Activated effector memory CD4-positive, alpha-beta T cell treated with Interleukin-2 at 50 U/mL for 16 hours (primary cell): ENCODE measurements at places on chromosomes 1 and 21.
A peak's percentile ranks its signal among the peaks of the same experiment; 100 is the strongest.

DNA sequence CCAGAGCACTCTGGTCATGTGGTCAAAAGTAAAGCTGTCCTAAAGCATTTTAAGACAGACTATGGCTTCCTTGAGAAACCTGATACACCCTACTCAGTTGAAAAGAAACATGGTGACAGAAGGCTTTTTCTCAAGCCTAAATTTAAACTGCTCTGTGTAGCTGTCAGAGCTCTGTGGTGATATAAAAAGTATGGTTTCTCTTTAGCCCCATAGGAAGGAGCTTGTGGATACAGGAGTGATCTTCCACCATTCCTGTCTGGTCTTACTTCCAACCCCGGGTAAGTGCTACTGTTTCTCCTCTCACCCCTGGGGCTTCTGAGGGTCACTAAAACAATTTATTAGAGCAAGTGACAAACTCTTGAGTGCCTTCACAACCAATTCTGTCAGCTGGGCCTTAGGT lies 8.5 kb downstream of the TP53BP2 start:
- no peak for DNase-seq

- DNase-seq, result no peak
Measured at GRCh38 chr1:223810586-223810985, 35.2 kb downstream of the TP53BP2 start.

DNA sequence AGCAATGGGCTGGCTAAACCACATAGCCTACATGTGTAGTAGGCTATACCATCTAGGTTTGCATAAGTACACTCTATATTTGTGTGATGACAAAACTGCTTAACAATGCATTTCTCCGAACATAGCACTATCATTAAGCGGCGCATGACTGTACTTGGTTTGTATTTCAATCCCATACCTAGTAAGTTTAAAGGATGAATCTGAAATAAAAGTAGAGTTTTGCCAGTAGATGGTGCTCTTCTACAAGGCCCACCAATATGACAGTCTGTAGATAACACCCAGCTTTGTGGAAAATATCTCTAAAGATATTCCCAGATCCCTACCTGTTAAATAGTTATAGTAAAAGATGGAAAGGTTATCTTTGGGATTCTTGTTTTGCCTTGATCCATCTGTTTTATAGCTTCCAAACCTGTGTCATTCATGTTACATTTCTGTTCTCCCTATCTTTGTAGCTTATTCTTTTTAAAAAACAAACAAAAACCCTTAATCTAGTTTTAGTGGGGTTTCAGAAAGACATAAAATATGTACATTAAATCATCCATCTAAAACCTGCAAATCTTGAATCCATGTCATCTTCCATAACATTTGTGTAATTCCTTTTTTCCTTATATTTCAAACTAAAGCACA lies 33.9 kb upstream of the ASPM start:
- no peak for DNase-seq

DNA sequence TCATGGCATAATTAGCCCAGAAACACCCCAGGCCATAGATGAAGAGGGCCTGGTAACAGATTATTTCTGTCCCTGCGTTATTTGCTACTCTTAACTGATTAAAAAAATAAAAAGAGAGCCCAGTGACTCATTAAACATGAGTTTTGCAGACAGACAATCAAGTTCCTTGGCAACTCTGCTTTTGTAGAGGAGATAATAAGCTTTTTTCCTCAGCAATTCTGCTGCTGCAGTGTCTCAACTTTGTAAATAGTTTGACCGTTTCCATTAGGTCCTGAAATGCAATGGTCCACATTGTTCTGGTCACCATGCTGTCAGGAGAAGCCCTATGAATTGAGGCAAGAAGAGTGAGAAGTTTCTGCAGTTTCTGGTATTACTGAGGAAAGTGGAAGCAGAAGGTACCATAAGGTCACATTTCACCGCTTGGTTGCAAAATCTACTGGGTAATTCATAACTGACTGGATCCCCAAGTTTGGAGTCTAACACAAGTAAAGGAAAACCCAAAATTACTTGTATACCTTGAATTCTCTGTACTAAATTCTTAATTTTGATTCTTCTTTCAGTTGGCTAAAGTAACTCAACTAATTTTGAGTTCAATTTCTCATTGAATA lies 139.5 kb downstream of the ZZZ3 start:
- no peak for DNase-seq

- DNase-seq, result no peak
Measured at GRCh38 chr1:147720557-147720956, 39.8 kb downstream of the GJA5 start.

- DNase-seq, result no peak
Measured at GRCh38 chr1:76759950-76760349, 107.3 kb upstream of the ST6GALNAC5 start.

- DNase-seq, result peak; percentile 16
Measured at GRCh38 chr1:212683357-212683722, 16.3 kb downstream of the BATF3 start.

DNA sequence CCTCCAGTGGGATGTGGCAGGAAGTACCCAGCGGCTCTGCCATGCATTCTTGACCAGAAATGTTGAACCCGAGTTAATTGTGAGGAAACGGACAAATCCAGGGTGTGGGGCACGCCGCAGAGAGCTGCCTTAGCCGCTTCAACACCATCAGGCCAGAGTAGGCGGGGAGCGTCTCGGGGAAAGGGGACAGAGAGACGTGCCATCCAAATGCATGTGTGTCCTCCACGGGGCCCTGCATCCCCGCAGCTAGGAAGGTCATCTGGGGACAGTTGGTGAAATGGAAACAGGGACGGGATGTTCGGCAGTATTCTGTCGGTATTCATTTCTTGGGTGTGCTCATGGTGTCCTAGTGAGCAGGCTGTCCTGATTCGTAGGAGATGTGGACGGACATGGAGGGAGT lies 59.1 kb upstream of the TRAPPC10 start:
- no peak for DNase-seq

- DNase-seq, result no peak
Measured at GRCh38 chr1:245361065-245361464, 206.3 kb downstream of the KIF26B start.

DNA sequence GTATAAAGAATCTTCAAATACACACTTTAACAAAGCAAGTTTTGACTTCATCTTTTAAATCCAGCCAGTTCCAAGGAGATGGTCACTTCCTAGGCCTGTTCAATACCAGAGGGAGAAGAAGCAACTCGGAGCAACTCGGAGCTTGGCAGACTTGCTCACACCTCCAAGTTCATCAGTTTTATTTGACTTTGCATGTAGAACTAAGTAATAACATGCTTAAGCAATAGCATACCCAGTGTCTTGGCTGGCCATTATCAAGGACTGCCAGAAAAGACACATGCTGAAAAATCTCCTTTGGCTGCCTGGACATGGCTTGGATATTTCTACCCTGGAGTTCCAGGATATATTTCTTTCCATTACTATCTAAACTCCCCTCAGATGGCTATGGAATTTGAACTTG lies 52.6 kb downstream of the GNG12 start:
- DNase-seq, result no peak

DNA sequence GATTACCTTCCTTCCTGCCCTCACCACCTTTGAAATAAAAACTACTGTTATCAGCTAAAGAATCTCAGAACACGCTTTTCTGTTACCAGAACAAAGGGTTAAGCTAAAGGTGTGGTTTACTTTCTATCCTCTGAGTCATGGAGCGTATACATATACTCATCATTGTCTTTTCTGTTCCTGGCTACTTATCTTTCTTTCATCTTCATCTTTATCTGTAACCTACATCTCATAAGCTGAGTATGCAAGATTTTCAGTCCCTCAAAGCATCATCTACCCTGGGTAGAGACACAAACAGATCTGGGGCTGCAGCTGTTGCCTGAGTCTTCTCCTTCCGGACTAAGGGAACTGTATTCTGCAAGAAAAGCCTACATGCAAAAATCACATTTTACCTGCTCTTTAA lies 75.6 kb downstream of the LMO4 start:
- DNase-seq, result peak; percentile 18

DNA sequence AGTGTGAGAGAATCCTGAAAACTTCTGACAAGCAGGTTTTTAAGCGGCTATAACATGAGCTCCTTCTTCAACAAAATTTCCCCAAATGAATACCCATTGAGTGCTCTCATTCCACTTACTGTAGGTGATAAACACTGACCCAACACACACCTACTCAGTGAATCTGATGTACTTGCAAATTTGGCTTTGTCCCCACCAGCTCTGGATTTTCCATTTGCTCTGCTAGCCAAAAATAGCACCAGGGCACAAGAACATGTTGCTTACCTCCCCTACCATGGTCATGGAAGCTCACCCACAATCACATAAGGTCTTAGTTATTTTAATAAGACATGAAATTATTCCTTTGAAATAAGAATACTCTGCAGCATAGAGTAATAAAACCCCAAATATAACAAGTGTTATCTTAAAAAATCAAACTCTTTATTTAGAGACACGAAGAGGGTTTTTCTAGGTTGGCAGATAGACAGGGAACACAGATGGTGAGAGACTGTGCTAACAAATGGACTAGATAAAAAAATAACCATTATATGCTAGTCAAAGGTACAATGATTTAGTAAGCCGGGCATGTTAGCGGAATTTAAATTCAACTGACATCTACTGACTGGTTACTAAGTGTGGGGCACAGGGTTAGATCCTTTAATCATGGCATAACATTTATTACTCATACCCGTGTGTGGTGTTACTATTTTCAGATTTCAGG lies 291.9 kb downstream of the KCNH1 start:
- no peak for DNase-seq

DNA sequence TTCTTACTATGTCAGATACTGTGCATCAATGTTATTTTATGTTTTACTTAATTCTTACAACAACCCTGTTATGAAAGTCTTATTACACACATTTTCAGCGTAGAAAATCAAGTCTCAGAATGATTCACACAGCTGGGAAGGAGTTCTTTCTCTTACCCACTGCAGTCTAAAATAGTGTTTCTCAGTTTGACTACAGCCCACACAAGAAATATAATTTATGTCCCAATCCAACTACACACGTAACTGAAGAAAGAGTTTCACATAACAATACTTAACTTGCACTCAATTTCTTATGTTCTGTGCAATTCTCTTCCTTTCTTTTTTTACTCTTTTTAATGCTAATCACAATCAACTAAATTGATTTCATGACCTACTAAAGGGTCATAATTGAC lies 252.8 kb upstream of the ADGRL2 start:
- no peak for DNase-seq

DNA sequence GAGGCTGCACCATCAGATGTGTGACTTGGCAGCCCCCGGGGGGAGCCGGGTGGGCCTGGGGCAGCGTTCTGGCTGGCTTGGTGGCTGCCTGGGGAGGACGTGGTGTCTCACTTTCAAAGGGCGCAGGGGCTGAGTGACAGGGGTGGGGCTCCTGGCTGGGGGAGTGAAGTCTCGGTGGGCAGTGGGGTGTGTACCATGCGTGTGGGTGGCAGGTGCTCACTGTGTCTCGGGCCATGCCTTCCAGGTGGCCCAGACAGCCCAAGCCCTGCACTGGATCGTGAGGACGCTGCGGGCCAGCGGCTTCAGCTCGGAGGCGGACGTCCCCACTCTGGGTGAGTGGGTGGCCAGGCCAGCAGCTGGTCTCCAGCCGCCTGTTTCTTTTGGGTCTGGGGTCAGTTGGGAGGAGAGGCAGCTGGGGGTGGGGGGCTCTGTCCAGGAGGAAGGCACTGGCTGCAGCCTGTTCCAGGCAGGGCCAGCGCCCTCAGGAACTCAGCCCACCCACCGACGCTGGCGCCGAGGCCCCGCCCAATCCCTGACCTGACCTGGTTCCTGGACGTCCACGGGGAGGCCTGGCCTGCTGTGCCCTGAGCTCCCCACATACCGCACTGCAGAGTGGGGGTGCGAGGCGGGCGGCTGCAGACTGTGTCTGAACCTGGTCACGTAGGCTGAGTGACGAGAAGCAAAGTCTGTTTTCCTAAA lies 30.6 kb upstream of the LRRC3 start:
- no peak for DNase-seq

- no peak for DNase-seq
Measured at GRCh38 chr21:14353231-14353630, 29.7 kb downstream of the HSPA13 start.
